Left cardiac atrium (tissue), 4 donors: ENCODE measurements at places on chromosomes 6 and 20. TPM values are rescaled to one million over a fixed set of nuclear protein-coding genes. Genes with fewer than 3 reads are reported as not detected.
A peak's percentile ranks its signal among the peaks of the same experiment; 100 is the strongest.

GRCh38 chr6:37051138-37052026 lies 45.9 kb downstream of the FGD2 start:
- DNase-seq, result peak; percentile 93

GRCh38 chr6:33590531-33591198 lies 10.6 kb upstream of the BAK1 start:
- DNase-seq, result no peak

DNA sequence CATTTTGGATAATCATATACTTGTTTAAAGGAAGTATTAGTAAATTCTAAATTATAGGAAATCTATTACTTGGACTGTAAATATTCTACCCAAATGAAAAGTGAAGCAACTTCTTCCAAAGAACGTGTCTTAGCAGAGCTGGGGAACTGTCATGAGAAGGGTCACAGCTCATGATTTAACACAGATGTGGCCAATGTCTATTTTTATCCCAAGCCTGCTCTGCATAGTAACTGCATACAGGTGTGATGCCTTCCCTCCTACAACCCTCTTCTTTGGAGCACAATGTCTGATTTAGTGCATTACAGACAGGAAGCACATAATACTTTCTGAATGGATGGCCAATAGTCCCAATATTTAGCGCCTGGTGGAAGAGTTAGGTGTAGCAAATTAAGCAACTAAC lies 138.7 kb upstream of the THEMIS start:
- DNase-seq, result no peak

- DNase-seq, result no peak
These were observed 47.0 kb downstream of the GOPC start for GRCh38 chr6:117555262-117555849.

- no peak for DNase-seq
These were observed 87.7 kb downstream of the DLL1 start for GRCh38 chr6:170203212-170203611.

DNA sequence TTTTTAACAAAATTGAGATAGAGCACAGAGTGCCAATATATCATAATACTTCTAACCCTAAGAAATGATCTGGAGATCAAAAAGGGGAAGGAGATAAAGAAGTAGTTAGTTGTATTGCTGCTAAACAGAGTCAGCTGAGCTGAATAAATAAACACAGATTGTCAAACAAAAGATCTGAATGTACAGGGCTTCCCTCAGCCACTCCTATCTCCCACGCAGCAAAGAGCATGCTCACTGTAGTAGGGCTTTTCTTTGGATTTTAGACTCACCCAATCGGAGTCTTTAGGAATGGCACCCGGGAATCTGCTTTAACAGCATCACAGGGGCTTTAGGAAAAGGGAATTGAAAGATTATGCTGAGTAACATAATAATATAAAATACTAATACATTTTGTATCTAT lies 222.2 kb upstream of the STXBP5 start:
- no peak for DNase-seq

DNA sequence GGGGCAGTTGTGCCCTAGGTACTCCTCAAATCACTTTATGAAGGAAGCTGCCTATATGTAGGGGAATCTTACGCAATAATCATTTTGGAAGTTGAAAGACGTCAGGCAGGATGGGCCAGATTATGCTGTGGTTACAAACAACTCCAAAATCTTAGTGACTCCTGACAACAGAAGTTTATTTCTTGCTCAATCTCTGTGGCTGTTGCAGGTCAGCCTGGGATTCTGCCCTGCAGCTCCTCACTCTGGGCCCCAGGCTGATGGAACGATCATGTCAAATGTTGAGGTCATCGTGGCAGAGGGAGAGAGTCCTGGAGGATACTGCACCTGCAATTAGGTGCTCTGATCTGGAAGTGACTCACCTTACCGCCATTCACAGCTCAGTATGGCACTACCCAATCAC lies 88.4 kb downstream of the ZDHHC14 start:
- no peak for DNase-seq

DNA sequence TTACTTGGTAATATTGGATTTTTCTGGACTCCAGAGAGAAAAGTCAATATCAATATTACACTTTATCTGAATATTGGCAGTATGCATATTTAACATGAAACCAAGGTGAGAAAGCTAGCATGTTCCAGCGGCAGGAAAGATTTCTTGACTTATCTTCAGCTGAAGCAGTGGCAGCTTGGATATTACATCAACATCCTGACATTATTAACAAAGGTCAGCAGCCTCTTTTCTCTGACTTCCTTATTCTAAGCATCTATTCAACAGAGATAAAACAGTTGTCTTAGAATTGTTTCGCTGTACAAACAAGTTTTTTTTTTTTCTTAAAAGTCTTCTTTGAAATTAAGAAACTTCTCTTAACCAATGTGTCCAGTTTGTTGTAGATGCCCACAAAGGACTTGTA lies 11.8 kb downstream of the DCBLD1 start:
- DNase-seq, result no peak

DNA sequence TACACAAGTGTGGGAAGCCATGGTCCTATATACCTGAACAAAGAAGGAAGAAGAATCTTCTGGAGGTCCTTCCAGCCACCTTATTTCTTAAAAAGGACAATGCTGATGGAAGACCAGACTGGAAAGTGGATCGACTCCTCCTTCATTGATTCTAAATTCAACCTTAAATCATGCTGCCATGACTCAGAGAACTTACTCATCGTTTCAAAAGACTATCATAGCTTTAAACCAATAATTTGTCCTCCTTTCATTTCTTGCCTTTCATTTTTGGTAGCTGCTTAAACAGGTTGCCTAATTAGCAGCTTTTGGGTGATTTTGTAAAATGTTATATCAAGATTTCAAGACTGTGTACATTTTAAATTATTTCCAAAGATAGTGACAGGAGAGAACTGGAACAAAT lies 60.8 kb downstream of the RTN4IP1 start:
- DNase-seq, result no peak

DNA sequence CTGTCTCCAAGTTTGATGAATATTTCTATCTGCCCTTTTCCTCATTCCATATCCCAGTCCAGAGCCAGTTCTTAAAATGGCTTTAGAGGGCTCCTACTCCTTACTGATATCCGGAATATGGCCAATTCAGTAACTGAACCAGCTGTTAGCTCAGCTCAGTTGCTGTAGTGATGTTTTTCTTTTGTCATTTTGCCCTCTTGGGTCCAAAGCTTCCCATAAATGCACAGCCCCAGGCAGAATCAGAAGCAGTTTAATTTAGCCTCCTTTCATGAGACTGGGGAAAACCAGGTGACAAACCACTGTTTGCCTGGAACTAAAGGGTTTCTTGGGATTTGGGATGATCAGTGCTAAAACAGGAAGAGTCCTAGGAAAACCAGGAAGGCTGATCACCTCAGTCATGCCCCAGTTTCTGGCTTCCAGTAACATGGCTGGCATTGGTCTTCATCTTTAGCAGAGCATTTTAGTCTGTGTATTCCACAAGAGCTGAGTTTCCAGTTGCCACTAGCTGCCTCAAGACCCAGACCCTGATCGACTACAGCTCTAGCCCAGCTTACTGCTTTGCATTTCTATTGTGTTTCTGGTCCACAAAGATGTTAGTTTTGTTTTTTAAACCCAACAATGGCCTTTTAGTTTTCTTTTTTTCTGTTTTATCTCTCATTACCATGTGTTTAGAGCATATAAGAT lies 40.6 kb upstream of the REV3L start:
- no peak for DNase-seq

- no peak for DNase-seq
These were observed 11.9 kb upstream of the PLAGL1 start for GRCh38 chr6:144019929-144020328.

- DNase-seq, result no peak
These were observed 26.0 kb upstream of the MYMX start for GRCh38 chr6:44190715-44191114.

DNA sequence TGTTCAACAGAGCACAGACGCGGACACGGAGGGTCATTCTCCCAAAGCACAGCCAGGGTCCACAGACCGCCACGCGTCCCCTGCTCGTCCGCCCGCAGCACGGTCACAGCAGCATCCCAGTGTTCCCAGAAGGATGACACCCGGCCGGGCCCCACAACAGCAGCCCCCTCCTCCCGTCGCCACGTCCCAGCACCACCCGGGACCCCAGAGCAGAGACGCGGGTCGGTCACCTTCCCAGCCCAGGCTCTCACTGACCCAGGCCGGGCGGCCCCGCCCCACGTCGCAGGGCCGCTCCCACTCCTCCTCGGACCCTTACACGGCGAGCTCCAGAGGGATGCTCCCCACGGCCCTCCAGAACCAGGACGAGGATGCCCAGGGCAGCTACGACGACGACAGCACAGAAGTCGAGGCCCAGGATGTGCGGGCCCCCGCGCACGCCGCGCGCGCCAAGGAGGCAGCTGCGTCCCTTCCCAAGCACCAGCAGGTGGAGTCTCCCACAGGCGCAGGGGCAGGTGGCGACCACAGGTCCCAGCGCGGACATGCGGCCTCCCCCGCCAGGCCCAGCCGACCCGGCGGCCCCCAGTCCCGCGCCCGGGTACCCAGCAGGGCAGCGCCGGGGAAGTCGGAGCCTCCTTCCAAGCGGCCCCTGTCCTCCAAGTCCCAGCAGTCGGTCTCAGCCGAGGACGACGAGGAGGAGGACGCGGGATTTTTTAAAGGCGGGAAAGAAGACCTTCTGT lies 64.3 kb downstream of the FNDC1 start:
- DNase-seq, result no peak

- no peak for DNase-seq
These were observed 15.6 kb downstream of the GTSF1L start for GRCh38 chr20:43711098-43711654.

- no peak for DNase-seq
These were observed 25.1 kb upstream of the FBXO30 start for GRCh38 chr6:145839653-145840052.

- no peak for DNase-seq
These were observed 31.2 kb downstream of the SNAP25 start for GRCh38 chr20:10249822-10250221.

- DNase-seq, result no peak
These were observed 174.3 kb upstream of the ID4 start for GRCh38 chr6:19662911-19663310.

- no peak for DNase-seq
These were observed 33.8 kb downstream of the KIF16B start for GRCh38 chr20:16539280-16540021.

DNA sequence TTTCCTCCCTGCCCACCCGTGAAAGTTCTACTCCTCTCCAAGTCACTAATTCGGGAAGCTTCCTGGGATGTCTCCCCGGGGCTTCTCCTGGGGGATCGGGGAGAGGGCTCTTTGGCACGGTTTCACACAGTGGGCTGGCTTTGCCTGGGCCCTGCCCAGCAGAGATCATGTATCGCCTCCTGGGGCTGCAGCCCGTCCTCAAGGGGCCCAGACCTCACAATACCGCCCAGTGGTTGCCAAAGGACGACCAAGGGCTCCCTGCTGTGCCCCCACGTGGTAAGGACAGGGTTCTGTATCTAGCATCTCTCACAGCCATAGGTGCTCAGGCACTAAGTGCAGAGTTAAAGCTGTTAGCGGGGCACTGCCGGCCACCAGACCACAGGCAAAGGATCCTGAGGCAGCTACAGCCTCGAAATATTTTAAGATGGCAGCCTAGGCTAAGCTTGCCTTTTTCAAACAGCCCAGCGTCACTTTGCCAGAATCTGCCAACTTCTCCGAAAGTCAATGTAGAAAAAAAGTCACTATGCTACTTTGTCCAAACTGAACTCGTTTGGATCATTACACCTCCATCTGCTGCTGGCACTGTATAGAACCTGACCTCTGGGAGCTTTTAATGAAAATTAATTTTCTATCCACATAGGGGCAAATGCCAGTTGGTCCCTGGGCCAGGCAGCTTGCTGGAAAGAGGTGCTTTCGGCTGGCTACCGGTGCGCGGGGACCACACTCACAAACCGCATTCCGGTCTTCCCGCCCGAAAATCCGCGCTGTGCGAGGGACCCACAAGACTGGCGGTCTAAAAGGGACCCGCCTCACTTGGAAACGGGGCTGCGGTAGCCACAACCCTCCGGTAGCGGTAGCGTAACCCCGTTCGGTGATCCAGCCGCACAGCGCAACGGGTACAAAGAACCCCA lies 1.3 kb upstream of the NNAT start:
- DNase-seq, result no peak

Gene SULF2
- 55.1 TPM for total RNA-seq

Gene POPDC3
- total RNA-seq, result 34.5 TPM

Gene ALDH8A1
- 0.55 TPM for total RNA-seq
